ENCODE measurements at places on chromosomes 2 and 18.

- DNase-seq = no peak
Measured at GRCh38 chr2:54609647-54610046, 113.8 kb upstream of the EML6 start.

GRCh38 chr2:9618410-9618809 lies 12.4 kb downstream of the YWHAQ start:
- no peak for DNase-seq

DNA sequence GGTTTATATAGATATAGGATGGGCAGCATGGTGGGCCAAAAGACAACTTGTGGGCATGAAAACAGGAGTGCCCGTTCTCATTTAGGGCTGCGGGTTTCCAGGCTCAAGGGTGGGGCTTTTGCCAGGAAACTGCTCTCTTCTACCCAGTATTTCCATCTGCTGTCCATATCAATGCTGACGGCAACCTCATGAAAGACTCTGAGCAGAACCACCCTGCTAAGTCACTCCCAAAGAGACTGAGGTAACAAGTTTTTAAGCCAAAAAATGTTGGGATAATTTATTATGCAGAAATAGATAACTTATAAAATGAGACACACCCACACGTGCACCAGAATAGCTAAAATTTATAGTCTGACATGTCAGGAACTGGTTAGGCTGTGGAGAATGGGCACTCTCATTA lies 36.1 kb upstream of the MPPE1 start:
- no peak for DNase-seq

- no peak for DNase-seq
Measured at GRCh38 chr18:57975805-57976204, 68.2 kb upstream of the NEDD4L start.

- DNase-seq = no peak
Measured at GRCh38 chr18:23058746-23059415, 76.4 kb upstream of the CABLES1 start.

GRCh38 chr18:22250591-22250996 lies 81.2 kb downstream of the GATA6 start:
- DNase-seq = no peak

DNA sequence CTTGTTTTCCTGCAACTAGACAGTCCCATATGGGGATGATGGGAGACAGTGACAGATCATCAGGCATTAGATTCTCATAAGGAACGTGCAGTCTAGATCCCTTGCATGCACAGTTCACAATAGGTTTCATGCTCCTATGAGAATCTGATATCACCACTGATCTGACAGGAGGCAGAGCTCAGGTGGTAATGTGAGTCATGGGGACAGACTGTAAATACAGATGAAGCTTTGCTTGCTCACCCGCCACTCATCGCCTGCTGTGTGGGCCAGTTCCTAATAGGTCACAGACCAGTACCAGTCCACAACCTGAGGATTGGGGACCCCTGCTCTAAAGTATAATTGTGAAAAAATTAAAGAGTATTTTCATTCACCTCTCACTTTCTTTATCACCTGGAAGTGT lies 23.6 kb upstream of the RAB1A start:
- no peak for DNase-seq

DNA sequence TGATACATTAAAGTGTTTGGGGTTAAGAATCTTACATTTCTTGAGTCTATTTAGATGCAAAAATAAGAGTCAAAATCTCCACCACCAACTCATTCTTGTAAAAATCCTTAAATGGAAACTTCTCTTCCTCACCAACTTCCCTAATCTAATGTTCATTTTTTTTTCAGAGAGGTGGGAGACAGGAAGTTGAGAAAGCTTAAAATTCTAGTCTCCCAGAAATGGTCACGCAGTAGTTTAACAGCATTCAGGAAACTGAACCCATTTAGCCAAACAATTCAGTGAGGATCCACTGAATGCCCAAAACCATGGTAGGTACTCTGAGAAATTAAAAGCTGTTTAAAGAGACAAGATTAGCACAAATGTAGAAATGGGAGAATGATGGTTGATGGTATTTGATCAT lies 69.0 kb downstream of the TXNL1 start:
- DNase-seq = no peak

DNA sequence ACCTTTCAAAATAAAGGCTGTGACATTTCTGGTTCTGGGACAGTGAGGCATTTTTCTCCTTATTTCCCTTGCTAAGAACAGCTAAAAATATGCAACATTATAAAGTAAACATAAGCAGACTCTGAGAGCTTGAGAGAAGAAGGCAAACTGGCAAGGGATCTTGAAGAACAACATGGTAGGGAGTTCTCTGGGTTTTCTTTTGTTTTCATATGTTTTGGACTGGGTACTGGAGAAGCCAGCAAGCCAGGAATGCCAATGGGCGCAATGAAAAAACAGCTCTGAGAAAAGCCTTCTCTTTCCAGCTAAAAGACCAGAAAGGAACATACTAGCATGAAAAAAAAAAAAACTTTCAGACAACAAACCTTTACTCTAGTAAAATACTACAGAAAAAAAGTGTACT lies 351.4 kb upstream of the HS6ST1 start:
- no peak for DNase-seq

DNA sequence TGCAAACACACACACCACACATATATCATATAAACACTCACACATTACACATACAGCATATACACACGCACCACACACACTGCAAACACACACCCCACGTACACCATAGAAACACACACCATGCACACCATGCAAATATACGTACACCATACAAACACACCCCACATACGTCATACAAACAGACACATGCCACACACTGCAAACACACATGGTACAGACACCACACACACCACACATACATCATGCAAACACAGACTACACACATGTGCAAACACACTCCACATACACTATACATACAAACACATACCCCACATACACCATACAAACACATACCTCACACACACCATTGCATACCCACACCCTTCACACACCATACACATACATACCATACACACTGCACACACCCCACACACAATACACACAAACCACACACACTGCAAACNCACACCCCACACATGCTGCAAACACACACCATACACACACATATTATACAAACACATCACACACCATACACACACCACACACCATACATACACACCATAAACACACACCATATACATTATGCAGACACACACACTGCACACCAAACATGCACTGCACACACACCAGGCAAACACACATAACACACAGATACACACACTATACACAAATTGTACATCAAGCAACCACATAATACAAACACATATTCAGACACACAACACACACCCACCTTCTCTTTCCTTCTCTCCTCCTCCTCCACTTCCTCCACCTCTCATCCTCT lies 120.4 kb downstream of the SEPTIN10 start:
- no peak for DNase-seq
